H54 (cell line): ENCODE measurements at places on chromosomes 2 and 18.

GRCh38 chr2:196544906-196545433 lies 94.5 kb upstream of the CCDC150 start:
- DNase-seq, result no peak

DNA sequence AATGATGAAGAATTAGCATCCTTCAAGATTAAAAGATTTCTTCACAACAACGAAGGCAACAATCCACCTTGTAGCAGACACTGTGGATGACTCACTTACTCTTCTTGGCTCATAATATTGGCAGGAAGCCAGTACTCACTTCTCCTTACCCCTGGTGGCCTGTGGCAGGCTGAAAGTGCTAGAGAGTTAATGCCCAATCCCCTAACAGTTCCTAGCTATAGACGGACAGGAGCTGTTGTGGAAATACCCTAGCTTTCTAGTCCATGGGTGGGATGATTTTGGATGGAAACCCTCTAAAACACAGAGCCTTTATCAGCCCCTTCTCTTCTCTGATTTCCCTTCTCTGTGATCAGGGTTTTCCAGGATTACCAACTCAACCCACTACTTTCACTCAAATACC lies 128.6 kb upstream of the NYAP2 start:
- DNase-seq, result peak; percentile 13

DNA sequence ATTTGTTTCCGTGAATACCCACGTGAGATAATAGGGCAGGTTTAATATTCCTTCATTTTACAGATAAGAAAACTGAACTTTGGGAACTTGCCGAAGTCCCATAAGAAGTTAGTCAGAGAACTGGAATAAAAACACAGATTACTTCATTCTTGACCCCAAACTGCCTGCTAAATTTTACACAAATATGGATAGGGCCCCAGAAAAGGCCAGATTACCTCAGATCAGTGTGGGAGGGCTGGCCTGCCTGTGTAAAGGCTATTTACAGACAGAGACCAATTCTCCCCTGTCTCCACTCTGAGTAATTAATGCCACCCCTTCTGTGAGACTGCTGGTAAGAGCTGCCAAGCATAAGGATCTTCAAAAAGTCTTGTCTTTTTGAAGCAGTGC lies 139.2 kb downstream of the MGAT5 start:
- no peak for DNase-seq

GRCh38 chr2:155145758-155146229 lies 447.3 kb downstream of the KCNJ3 start:
- DNase-seq, result no peak

DNA sequence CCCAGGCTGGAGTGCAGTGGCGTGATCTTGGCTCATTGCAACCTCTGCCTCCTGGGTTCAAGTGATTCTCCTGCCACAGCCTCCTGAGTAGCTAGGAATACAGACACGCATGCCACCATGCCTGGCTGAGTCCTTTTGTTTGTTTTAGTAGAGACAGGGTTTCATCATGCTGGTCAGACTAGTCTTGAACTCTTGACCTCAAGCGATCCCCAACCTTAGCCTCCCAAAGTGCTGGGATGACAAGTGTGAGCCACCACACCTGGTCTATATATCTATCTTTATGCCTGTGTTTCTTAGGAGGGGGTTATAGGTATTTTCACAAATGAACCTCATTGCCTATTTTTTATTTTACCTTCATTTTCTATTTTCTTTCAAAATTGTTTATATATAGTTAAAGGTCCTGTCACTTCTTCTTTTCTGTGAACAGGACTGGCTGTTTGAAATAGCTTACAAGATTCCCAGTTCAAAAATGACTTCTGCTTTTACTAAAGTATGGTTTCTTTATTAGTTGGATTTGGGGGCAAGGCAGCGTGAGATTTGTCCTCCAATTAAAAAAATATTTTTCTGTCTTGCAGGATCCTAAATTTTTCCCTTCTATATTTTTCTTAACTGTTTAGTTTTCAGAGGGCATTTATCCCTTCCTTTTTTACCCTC lies 16.4 kb upstream of the MARCHF7 start:
- DNase-seq, result no peak

- DNase-seq, result no peak
Measured at GRCh38 chr18:13940326-13940725, 25.0 kb upstream of the MC2R start.

- no peak for DNase-seq
Measured at GRCh38 chr18:62335494-62335893, 10.4 kb downstream of the TNFRSF11A start.

DNA sequence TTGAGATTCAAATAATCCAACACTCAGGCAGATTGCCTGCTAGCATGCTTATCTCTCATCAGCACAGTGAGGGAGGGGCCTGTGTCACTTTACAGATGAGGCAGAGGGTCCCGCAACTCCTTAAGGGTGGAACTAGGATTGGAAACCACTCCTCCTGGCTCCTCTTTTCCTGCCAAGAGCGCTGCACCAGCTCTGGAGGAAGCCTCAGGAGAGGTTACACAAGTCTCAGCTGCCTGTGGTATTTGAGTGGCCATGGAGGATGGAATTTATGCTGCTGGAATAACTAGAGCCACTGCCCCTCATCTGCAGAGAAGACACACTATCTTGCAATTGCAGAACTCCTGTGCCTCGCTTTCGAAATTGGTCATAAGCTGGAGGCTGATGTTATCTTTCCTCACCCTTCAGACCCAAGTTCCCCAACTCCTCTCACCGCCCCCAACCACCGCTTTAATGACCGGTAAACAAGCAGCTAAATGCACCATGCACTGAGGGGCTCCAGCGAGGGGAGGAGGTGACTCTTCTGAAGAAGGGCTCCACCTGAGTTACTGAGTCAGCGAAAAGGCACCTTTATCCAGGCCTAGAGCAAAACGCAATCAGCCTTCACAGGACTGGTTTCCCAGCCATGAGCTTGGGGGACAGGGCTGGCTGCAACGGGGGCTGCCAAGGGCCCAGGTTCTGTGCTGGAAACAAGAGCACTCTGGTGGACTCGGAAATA lies 245.8 kb downstream of the SOX11 start:
- no peak for DNase-seq

DNA sequence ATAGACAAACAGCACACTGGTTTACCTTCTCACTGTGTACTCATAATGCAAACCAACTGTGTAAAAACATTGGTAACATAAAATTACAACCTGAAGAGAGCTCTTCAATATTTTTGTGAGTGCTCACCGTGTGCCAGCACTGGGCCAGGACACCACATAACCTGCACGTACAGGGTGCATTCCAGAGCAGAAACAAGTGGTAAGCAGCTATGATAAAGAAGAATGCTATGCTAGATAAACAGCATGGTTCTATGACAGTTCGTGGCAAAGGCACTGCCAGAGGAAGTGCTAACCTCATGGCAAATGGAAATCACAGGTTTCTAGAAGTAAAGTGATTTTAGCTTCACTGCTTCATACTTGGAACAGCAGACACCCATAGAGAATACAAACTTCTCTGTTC lies 343.5 kb downstream of the MTX2 start:
- peak; percentile 44 for DNase-seq

GRCh38 chr2:149561309-149561926 lies 26.2 kb downstream of the MMADHC start:
- DNase-seq, result no peak

GRCh38 chr2:207655000-207655399 lies 29.8 kb upstream of the METTL21A start:
- no peak for DNase-seq

GRCh38 chr2:26174691-26175465 lies 2.0 kb downstream of the GAREM2 start:
- DNase-seq, result no peak

DNA sequence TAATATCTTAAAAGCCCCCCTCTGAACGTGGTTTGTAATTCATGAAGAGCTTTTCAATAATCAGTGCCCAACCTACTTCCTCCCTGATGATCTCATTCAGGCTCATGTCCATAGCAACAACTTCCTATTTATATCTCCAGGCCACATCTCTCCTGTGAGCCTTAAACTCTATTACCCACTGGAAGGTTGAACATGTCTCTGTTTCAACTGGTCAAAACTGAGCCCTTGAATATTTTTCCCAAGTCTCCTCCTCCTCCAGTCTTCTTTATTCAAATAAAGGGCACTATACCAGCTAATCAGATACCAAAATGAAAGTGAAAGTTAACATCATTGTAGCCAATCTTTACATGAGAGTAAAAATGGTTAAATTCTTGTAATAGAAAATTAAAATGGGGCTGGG lies 63.7 kb upstream of the ITGA4 start:
- DNase-seq, result peak; percentile 21

DNA sequence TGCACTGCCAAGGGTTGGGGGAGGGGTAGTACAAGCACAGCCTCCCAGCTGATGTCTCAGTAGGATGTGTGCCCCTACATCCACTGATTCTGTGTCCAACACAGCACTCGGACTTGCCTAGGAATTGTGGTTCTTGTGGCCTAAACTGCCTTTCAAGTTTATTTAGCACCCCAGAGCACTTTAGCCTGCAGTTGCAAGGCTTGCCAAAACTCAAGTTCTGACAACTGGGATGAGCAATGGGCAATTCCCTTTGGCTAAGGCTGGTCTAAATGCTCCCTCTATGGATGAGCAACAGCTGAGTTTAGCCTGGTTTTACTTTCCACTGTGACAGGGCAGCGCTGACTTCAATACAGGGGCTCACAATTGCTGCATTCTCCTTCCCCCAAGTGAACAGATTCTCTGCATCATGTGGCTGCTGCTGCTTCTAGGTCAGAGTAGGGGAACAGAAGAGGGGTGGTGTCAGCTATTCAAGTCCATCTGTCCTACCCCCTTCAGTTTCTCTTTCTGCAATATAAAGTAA lies 471.5 kb downstream of the PIK3C3 start:
- DNase-seq, result no peak

GRCh38 chr2:70949086-70949485 lies 13.4 kb downstream of the ATP6V1B1 start:
- no peak for DNase-seq

GRCh38 chr2:197174539-197175094 lies 136.0 kb downstream of the ANKRD44 start:
- no peak for DNase-seq

DNA sequence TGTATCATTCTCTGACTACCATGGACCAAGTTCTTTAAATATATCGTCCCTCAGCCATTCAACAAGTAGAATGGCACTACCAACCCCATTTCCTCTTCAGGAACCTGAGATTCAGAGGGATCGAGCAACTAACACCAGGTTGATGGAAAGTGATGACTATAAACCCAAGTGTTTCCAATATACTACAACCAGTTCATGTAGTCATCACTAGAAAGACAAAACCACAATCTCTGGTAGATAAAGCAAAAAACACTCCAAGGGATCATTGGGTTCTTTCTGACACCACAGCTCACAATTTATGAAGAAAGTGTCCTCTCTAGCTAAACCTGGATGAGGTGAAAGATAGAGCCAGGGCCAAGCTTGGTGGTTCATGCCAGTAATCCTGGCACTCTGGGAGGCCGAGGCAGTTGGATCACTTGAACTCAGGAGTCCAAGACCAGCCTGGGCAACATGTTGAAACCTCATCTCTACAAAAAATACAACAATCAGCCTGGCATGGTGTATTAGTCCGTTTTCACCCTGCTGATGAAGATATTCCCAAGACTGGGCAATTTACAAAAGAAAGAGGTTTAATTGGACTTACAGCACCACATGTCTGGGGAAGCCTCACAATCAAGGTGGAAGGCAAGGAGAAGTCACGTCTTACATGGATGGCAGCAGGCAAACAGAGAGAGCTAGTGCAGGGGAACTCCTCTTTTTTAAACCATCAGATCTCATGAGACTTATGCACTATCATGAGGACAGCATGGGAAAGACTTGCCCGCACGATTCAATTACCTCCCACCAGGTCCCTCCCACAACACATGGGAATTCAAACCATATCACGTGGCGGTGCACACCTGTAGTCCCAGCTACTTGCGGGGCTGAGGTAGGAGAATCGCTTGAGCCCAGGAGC lies 2.2 kb downstream of the CD226 start:
- DNase-seq, result no peak

DNA sequence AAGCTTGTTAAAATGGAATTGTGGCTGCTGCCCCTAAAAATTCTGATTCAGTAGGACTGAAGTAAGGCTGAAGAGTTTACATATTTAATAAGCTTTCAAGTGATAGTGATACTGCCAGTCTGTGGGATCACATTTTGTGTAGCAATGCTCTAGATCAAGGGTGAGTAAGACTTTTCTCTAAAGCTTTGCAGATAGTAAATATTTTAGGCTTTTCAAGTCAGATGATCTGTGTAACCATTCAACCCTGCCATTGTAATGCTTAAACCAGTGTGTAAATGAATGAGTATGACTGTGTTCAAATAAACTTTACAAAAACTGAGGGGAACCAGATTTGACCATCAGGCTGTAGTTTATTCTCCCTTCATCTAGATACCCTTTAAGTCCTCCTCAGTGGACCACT lies 92.7 kb downstream of the PIK3C3 start:
- no peak for DNase-seq

GRCh38 chr2:235699576-235699975 lies 205.7 kb downstream of the AGAP1 start:
- no peak for DNase-seq

- DNase-seq, result no peak
Measured at GRCh38 chr2:172996387-172996961, 79.2 kb upstream of the MAP3K20 start.

GRCh38 chr2:237297421-237298150 lies 116.4 kb downstream of the COL6A3 start:
- DNase-seq, result no peak

- no peak for DNase-seq
Measured at GRCh38 chr2:173991856-173992588, 26.8 kb upstream of the SP3 start.

DNA sequence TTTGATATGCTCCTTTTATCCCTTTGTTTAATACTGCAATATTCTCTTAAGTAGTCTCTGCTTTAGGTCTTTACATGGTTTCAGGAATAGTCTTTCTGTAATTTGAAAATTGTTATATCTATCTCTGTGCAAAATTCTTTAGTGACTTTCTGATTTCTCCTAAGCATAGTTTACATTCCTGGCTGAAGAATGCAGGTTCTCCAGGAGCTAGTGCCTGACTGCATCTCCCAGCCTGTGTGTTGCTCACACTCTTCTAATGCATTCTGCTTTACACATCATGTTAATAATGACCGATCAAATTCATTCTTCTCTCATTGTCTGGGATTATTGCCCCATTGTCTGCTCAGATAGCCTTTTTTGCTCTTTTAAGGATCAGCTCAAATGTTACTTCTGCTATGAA lies 1349.2 kb downstream of the DSC3 start:
- no peak for DNase-seq

GRCh38 chr2:56309626-56310170 lies 125.9 kb downstream of the CCDC85A start:
- DNase-seq, result no peak

- DNase-seq, result no peak
Measured at GRCh38 chr2:84121-84520, 37.8 kb upstream of the FAM110C start.

GRCh38 chr18:36468161-36468560 lies 170.6 kb downstream of the FHOD3 start:
- DNase-seq, result no peak

- no peak for DNase-seq
Measured at GRCh38 chr2:118061135-118061955, 26.9 kb upstream of the INSIG2 start.

DNA sequence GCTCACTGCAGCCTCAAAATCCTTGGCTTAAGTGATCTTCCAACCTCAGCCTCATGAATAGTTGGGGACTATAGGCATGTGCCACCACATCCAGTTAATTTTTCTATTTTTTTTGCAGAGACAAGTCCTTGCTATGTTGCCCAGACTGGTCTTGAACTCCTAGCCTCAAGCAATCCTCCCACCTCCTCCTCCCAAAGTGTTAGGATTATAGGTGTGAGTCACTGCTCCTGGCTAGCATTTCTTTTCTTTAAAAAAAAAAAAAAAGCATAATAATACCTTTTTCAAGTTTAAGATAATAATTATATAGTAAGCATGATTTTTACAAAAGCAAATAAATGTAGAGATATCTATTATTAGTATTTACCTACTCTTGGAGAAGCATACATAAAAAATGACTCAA lies 36.1 kb downstream of the PPP4R1 start:
- DNase-seq, result no peak
